ENCODE measurements at places on chromosomes 1 and 21. TPM values are rescaled to one million over a fixed set of nuclear protein-coding genes. Genes with fewer than 3 reads are reported as not detected.

DNA sequence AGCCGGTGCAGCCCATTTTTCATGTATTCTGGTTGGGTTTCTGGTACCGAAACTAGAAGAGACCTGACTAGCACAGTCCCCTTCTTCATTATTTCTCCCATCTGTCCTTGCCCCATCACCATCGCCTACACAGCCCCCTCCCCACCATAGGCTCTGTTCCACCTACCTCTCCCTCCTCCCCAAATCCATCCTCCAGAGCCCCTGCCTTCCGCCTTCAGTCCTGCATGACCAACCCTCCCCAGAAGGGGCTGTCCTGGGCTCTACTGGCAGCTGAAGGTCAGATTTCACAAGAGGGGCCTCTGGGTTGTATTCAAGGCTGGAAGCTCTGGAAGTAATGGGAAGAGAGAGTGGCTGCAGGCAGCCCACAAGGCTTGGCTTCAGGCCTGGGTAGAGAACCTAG, 55.2 kb downstream of the SDC3 start:
- DNase-seq: no peak

DNA sequence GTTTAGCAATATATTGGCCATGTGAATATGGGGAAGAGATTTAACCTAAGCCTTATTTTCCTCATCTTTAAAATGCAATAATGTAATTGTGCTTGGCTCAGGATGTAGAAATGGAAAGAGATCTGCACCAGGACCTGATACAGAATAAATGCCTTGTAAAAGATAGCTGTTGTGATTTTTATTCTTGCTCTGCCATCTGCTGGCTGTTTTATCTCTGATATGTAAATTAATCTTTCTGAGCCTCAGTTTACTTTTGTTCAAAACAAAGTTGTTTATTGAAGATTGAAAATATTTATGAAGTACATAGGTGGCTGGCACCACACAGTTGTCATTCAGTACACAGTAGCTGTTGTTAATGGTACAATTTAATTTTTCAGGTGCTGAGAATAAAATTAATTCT, 21.9 kb downstream of the ZYG11B start:
- DNase-seq: no peak

Gene RGS8
- not detected for total RNA-seq

- no peak for DNase-seq
These were observed 163.4 kb upstream of the USP24 start for GRCh38 chr1:55378582-55378981.

DNA sequence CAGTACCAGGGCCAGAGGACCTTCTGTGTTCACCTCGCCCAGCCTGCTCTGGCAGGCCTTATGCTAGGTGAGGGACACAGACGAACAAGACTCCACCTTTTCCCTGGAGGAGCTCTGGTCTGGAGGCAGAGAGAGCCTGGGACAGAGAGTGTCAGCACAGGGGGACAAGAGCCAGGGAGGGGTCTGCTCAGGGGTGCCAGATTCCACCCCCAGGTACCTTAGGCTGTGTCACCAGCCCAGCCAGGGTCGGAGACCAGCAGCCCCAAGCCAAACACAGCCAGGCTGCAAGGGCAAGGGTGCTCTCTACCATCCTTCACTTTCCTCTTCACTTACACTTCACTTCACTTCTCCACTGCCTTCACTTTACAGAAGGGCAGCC, 4.3 kb upstream of the LRP8 start:
- no peak for DNase-seq

DNA sequence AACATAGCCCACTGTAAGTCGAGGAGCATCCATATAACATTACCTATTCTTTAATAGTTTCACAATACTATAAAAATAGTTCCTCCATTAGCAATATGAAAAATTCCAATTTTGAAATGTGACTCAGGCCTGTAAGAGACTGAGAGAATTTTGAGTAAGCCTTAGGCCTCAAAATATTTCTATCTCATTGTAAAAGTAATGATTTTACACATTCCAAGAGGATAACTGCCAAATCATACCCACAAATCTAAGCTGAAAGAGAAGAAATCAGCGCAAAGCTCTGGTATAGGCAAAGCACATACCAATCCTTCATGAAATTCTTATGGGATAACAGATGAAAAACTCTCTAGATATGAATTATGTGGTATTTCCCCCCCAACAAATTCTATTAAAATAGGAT, 144.1 kb downstream of the CDC42BPA start:
- no peak for DNase-seq

DNA sequence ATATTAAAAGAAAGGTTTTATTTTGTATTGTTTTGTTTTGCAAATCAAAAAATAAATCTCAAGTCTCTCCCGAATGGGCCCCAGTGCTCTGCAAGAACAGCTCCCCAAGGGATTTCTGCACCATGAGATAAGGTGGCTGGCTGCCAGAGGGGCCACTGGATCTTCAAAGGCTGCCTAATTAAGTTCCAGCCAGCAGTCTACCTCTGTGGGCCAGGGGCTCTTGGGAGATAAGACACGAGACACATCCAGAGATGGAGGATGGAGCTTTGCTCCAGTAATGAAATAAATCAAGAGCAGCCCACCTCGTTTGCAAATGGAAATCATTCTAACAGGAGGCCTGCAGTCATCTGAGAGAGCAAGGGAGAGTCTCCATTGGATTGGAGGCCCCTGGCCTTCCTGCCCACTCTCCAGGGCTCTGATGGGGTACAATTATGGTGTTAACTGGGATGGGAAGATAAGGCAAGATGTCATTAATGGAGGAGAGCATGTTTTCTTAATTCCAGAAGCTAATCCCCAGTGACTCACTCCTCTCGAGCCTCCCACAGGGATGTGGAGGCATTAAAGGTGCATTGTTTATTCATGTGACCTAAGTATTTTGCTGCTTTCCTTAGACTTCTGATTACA, 155.2 kb upstream of the KAZN start:
- no peak for DNase-seq

DNA sequence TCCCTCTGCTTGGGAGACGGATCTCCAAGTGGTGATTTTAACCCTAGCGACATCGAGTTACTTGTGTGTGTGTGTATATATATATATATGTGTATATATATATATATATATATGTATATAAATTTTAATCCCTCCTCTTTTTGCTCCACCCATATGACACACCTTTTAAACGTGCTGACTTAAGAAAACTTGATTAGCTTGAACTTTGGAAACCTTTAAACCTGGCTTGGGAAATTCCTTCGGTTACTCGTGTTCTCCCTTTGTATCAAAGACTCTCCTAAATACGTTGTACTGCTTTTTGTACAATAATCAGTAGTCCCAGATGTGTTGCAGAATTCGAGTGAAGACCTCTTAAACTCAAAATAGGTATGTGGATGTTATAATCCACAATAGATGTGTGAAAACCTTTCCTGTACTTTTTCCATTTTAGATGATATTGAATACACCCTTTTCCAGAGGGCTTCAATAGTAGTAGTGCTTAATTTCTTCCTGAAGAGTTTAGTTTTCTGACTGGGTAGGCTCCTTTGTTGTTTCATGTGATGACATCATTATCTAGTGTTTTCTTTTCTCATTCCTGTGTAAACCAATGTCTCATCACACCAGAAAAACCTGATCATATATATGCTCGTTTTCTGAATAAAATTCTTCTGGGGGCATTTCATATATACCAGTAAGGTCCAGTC, 1.4 kb downstream of the RNF11 start:
- DNase-seq: no peak

GRCh38 chr1:76238094-76238628, 163.6 kb downstream of the ST6GALNAC3 start:
- no peak for DNase-seq

DNA sequence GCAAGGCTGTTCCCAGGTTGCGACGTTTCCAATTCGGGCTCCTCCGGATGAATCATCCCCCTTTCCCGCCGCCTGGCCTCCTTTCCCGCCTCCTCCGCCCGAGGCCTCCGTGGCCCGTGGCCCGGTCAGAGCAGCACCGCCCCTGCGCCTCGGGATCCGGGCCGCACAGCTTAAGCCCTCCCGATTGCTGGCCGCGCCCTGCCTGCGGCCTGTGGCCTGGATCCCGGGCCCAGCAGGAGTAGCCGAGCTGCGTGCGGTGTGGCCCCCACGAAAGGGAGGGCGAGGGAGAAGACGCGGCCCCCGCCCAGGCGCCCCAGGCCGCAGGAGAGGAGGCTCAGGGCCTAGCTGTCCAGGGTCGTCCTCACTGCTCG, 1.0 kb downstream of the TMEM200B start:
- DNase-seq: no peak

- no peak for DNase-seq
These were observed 226.9 kb upstream of the IRF2BP2 start for GRCh38 chr1:234836776-234837357.

DNA sequence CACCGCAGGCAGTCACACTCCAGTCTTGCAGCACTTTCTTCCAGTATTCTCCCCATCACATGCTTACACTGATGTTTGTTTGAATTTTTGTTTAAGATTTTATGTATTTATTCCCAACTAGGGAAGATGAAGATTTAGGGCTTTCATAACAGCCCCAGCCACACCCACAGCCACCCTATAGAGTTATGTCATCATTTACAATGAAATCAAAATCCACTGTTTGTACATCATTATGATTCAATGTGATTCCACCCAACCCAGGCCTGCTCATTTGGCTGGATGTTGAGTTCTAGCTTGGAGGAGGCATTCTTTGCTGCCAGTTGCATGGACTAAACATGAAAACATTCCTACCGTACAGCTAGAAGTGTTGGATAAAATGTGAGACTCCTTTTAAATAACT, 35.8 kb downstream of the RIPK4 start:
- no peak for DNase-seq

- no peak for DNase-seq
These were observed 10.2 kb downstream of the JAK1 start for GRCh38 chr1:64956010-64956640.

Gene OXCT2
- 8.6 TPM for total RNA-seq

DNA sequence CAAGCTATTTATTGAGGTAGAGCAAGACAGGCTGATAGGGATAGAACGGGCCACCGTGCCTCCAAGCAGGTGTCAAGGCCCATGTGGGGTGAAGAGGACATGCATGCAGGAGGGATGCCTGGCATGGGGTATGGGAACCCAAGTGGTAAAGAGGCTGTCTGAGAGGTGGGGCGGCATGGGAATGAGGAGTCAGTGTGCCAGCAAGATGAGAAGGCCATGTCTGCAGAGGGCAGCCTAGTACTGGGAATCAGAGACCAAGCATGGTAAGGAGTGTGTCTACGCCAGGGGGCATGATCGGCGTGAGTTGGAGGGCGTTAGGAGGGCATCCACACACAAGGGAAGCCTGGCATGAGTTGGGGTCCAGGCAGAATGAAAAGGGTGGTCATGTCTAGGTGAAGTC, 303.7 kb upstream of the PLD5 start:
- DNase-seq: no peak
